GM23248 (cell line): ENCODE measurements at places on chromosomes 7 and 10. TPM values are rescaled to one million over a fixed set of nuclear protein-coding genes. Genes with fewer than 3 reads are reported as not detected.

GRCh38 chr10:88899886-88900285 lies 19.8 kb downstream of the STAMBPL1 start:
- H3K36me3 ChIP-seq: peaks cover 22% of the 10 kb centered on the region
- no peak for DNase-seq
- H3K27ac ChIP-seq: no peak overlapping the region
- H3K27me3 ChIP-seq: no peaks in the 10 kb centered on the region
- no peak overlapping the region for H3K4me3 ChIP-seq
- peaks cover 55% of the 10 kb centered on the region for H3K4me1 ChIP-seq

GJD4 gene
- not detected in 2 replicates for total RNA-seq

HOXA13 gene
- total RNA-seq: 0.13 and 0.43 TPM in 2 replicates

GRM3 gene
- not detected in 2 replicates for total RNA-seq
